ENCODE measurements at places on chromosomes 3 and 15. TPM values are rescaled to one million over a fixed set of nuclear protein-coding genes. Genes with fewer than 3 reads are reported as not detected.

ALDH1A2 gene
- total RNA-seq = 0.66 TPM

PBRM1 gene
- total RNA-seq = 34.0 TPM

ANKUB1 gene
- total RNA-seq = not detected

DNA sequence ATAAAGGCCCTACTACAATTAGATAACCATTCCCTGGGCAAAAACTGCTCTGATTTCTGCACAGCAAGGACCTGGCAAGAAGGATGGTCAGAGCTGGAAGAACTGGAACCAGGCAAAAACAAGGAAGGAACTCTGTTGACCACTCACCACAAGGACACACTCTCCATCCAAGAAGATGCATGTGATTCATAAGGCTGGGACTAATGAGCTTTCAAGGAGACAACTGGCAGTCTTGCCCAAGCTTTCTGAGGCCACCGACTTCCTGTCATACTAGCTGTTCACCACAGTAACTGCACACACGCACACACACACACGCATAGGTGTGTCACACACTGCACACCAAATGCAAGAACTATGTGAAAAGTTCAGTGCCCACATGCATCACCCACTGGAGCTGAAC is 256.6 kb downstream of the OCA2 start:
- H3K27me3 ChIP-seq = no peaks in the 10 kb centered on the region
- no peak overlapping the region for H3K27ac ChIP-seq
- DNase-seq = no peak

GRCh38 chr3:141454906-141455602 is 31.8 kb upstream of the RASA2 start:
- no peak for DNase-seq
- no peak overlapping the region for H3K27ac ChIP-seq
- H3K27me3 ChIP-seq = no peaks in the 10 kb centered on the region
- no peaks in the 10 kb centered on the region for H3K36me3 ChIP-seq
- H3K4me3 ChIP-seq = no peak overlapping the region

DNA sequence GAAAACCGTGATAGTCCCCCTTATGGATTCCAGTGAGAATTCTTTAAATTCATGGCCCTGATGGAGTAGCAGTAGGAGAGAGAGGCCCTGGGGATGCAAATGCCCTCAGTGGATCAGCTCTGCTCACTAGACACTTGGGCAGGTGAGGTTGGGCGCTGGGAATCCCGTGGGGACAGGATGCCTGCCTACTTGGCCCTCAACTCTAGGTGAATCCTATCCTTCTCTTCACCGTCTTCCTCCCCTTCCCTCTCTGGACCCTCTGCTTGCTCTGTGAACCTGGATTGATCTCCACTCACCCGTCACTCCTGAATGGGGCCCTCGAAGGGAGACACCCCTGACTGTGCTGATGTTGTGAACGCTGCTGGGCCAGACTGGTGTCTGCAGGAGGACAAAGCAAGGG is 77.4 kb downstream of the SEC22A start:
- no peak overlapping the region for H3K27ac ChIP-seq
- H3K27me3 ChIP-seq = no peaks in the 10 kb centered on the region
- no peak overlapping the region for H3K4me3 ChIP-seq
- H3K4me1 ChIP-seq = no peaks in the 10 kb centered on the region
- DNase-seq = no peak

RETNLB gene
- total RNA-seq = not detected

Data from esophagus squamous epithelium (tissue), 5 donors.